Fibroblast of skin of right quadriceps (primary cell): ENCODE measurements at places on chromosomes 1 and 21.

GRCh38 chr1:36034692-36035091 lies 49.2 kb upstream of the TEKT2 start:
- DNase-seq: peak; percentile 62

- peak; percentile 14 for DNase-seq
Measured at GRCh38 chr1:220307607-220308006, 35.4 kb upstream of the RAB3GAP2 start.

GRCh38 chr21:36973986-36974850 lies 7.7 kb upstream of the HLCS start:
- no peak for DNase-seq

GRCh38 chr1:21175670-21176581 lies 771 bp downstream of the EIF4G3 start:
- peak; percentile 21 for DNase-seq

- DNase-seq: no peak
Measured at GRCh38 chr1:153119491-153119971, 6.2 kb upstream of the SPRR2F start.

GRCh38 chr1:244221991-244222390 lies 170.9 kb downstream of the ZBTB18 start:
- DNase-seq: peak; percentile 34

DNA sequence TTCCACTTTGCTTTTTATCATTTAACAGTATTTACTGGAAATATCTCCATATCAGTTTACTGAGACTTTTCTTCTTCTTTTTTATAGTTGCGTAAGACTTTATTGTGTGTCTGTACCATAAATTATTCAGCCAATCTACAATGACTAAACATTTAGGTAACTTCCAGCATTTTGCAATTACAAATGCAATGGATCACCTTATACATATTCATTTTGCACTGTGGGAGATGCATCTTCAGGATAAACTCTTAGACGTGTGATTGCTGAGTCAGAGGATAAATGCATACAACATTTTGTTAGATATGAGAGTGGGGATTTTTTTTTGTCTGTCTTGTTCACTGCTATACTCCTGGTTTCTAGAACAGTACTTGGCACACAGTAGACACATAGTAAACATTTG lies 95.7 kb upstream of the GCLM start:
- no peak for DNase-seq

- DNase-seq: no peak
Measured at GRCh38 chr1:184632415-184633175, 122.1 kb downstream of the EDEM3 start.

GRCh38 chr1:112961072-112961471 lies 5.1 kb upstream of the SLC16A1 start:
- DNase-seq: no peak

- DNase-seq: peak; percentile 67
Measured at GRCh38 chr1:178037510-178038253, 56.2 kb upstream of the RASAL2 start.

- no peak for DNase-seq
Measured at GRCh38 chr1:27824411-27824810, 6.2 kb upstream of the PPP1R8 start.

DNA sequence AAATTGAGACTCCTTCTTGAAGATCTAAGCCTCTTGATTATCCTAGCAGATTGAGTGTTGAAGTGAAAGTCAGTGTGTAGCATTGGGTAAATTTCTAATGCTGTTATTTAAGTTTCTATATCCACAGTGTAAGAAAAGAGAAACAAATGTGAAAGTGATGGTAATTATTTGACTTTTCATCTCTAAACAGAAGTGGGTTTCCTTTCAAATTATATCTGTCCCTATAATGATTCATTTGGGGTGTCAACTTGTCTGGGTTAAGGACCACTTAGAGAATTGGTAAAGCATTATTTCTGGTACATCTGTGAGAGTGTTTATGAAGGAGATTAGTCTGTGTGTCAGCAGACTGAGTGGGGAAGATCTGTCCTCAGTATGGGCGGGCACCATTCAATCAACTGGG lies 133.0 kb upstream of the HMCN1 start:
- DNase-seq: no peak
